ENCODE measurements at places on chromosomes 13 and 19. TPM values are rescaled to one million over a fixed set of nuclear protein-coding genes. Genes with fewer than 3 reads are reported as not detected.

GRCh38 chr13:99565478-99566124 lies 64.3 kb downstream of the TM9SF2 start:
- H3K27me3 ChIP-seq, result no peaks in the 10 kb centered on the region
- H3K36me3 ChIP-seq, result peaks cover 6% of the 10 kb centered on the region
- H3K4me3 ChIP-seq, result no peak overlapping the region
- H3K27ac ChIP-seq, result no peak overlapping the region

Gene TMEM38A
- total RNA-seq, result 2.9 TPM

DNA sequence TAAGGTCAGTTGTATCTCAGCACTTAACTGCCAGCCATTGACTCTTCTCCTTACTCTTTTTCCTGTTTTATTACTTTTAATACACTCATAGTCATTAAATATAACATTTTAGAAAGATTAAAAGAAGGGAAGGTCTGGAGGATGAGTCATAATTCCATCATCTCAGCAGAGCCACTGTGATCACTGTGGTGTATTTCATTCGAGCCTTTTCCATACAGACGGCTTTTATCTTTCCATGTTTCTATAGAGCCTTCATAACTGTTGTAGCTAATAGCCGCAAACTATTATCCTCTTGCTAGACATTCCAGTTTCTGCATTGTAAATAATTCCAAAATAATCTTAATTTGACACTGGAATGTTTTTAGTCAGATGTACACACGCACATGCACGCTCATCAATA lies 4.7 kb upstream of the FLT1 start:
- H3K36me3 ChIP-seq, result no peaks in the 10 kb centered on the region
- H3K4me3 ChIP-seq, result no peak overlapping the region
- H3K4me1 ChIP-seq, result peaks cover 10% of the 10 kb centered on the region
- no peaks in the 10 kb centered on the region for H3K27me3 ChIP-seq
- H3K27ac ChIP-seq, result no peak overlapping the region
- DNase-seq, result no peak

Gene ACP5
- 8.0 TPM for total RNA-seq

DNA sequence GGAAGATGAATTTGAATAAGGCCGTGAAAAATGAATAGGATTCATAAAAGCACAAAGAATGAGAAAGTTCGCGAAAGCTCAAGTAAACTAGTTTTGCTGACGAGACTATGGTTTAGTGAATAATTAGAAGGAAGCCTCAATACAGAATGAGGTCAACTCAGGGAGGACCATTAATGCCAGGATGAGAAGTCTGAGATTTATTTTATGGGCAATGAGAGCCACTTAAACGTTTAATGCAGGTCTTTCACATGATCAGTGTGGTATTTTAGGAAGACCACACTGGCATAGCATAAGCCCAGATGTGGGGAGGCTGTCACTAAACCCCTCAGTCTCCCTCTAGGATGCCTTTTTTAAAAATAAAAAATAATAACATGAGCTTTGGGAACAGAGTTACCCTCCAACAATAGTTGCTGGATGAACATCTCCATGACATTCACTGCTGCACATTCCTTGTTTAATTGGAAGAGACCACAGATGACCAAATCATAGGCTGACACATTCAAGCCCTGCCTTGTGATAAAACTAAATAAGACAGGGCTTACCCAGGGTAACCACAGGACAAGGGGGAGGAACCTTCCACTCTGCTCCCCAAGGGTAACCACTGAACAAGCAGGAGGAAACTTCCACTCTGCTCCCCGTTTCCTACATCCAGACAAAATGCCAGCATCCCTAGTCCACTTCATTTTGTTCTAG lies 43.6 kb upstream of the LSM14A start:
- no peak overlapping the region for H3K4me3 ChIP-seq
- H3K27ac ChIP-seq, result no peak overlapping the region
- DNase-seq, result no peak

Gene GIPR
- total RNA-seq, result 3.9 TPM

GRCh38 chr19:50796128-50796633 lies 6.0 kb downstream of the ACP4 start:
- no peaks in the 10 kb centered on the region for H3K27me3 ChIP-seq
- no peak overlapping the region for H3K4me3 ChIP-seq
- DNase-seq, result no peak
- no peak overlapping the region for H3K27ac ChIP-seq
- H3K36me3 ChIP-seq, result no peaks in the 10 kb centered on the region

DNA sequence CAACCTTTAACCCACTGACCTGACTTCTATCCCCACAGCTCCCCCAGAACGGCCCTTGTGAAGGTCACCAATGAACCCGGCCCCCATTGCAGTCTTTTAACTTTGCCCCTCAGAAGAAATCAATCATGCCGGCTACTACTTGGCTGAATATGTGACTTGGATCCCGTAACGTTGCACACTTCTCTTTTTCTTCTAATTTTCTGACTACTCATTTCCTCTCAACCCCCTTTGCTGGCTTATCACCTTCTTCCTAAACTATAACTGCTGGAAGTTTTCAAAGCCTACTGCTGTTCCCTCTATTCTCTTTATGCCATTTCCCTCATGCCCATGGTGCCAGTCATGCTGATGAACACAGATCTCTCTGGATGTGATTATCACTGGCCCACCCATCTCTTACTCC lies 367.6 kb downstream of the DNAJC15 start:
- no peak for DNase-seq
- no peak overlapping the region for H3K27ac ChIP-seq
- no peaks in the 10 kb centered on the region for H3K27me3 ChIP-seq
- H3K4me1 ChIP-seq, result peaks cover 37% of the 10 kb centered on the region

- H3K4me3 ChIP-seq, result no peak overlapping the region
- H3K4me1 ChIP-seq, result no peaks in the 10 kb centered on the region
- DNase-seq, result no peak
- H3K36me3 ChIP-seq, result peaks cover 4% of the 10 kb centered on the region
- no peaks in the 10 kb centered on the region for H3K27me3 ChIP-seq
- H3K27ac ChIP-seq, result no peak overlapping the region
Measured at GRCh38 chr19:52648336-52649016, 10.3 kb upstream of the ZNF83 start.

Gene PNMA8B
- total RNA-seq, result 2.6 TPM

GRCh38 chr13:45752510-45752909 lies 50.4 kb downstream of the CBY2 start:
- H3K4me1 ChIP-seq, result no peaks in the 10 kb centered on the region
- H3K4me3 ChIP-seq, result no peak overlapping the region

DNA sequence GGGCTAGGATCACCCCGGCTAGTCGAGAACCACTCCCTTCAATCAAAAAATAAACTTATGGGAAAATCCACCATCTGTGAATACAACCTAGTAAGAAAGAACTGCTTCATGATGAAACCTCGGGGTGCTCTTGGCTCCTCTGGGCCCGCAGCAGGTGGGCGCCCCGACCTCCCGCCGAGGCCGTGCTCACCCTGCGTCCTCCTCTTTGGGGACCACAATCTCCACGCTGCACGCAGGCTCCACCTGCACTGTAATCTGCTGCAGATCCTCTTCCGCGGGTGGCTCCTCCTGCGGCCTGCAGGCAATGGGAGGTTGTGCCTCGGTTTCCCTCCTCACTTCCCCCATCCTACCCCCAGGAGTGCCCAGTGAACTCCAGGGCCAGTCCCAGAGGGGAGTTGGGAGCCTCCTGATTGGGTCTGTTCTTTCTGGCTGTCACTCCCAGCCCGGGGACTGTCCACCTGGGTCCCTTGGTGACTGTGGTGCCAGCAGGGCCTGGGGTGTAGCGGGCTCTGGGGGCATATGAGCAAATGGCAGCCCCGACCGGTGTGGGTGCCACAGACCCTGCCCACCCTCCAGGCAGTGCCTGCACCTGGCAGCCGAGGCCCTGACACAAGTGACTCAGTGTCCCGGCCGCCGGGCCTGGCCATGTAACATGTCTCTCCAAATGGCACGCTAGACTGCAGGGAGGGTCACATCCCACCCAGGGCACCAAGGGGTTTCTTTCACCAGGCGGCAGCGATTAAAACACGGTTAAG lies 15.1 kb upstream of the CACTIN start:
- H3K27ac ChIP-seq, result no peak overlapping the region
- DNase-seq, result no peak
- no peak overlapping the region for H3K4me3 ChIP-seq
- no peaks in the 10 kb centered on the region for H3K36me3 ChIP-seq
- no peaks in the 10 kb centered on the region for H3K4me1 ChIP-seq

- H3K4me3 ChIP-seq, result no peak overlapping the region
- H3K36me3 ChIP-seq, result no peaks in the 10 kb centered on the region
- no peaks in the 10 kb centered on the region for H3K27me3 ChIP-seq
- H3K4me1 ChIP-seq, result no peaks in the 10 kb centered on the region
Measured at GRCh38 chr13:41930154-41930553, 30.8 kb downstream of the VWA8 start.

Gene FPR2
- total RNA-seq, result 0.78 TPM

Gene KIR2DL3
- total RNA-seq, result not detected

Gene NDFIP2
- total RNA-seq, result 16.8 TPM

- no peak for DNase-seq
- no peak overlapping the region for H3K27ac ChIP-seq
- H3K36me3 ChIP-seq, result no peaks in the 10 kb centered on the region
- peaks cover 10% of the 10 kb centered on the region for H3K27me3 ChIP-seq
- H3K4me1 ChIP-seq, result peaks cover 13% of the 10 kb centered on the region
Measured at GRCh38 chr19:39251081-39251480, 2.4 kb upstream of the IFNL4 start.
